ENCODE measurements at places on chromosomes 4 and X.

- no peak for DNase-seq
Observed at GRCh38 chr4:119027811-119028210, 107.8 kb upstream of the MYOZ2 start.

DNA sequence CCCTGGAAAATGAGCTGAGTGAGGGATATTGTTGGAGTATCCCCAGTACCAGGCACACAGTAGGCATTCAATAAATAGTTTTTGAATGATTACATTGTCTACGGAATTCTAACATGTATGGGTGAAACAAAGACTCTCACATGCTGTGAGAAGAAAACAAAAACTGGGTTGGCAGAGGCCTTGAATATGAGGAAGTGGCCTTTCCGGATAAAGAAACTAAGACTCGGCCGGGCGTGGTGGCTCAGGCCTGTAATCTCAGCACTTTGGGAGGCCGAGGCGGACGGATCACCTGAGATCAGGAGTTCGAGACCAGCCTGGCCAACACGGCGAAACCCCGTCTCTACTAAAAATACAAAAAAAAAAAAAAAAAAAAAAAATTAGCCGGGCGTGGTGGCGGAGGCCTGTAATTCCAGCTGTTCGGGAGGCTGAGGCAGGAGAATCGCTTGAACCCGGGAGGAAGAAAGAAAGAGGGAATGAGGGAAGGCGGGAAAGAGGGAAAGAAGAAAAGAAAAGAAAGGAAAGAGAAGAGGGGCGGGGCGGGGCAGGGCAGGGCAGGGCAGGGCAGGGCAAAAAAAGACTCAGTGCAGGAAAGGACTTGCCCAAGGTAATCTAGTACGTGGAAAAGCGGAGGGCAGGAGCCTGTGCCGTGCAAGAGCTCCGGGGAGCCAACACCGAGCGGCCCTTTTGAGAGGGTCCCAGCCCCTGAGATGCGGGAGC lies 689 bp upstream of the TMA16 start:
- no peak for DNase-seq

- DNase-seq = no peak
Observed at GRCh38 chr4:119933606-119934005, 133.0 kb downstream of the MAD2L1 start.

DNA sequence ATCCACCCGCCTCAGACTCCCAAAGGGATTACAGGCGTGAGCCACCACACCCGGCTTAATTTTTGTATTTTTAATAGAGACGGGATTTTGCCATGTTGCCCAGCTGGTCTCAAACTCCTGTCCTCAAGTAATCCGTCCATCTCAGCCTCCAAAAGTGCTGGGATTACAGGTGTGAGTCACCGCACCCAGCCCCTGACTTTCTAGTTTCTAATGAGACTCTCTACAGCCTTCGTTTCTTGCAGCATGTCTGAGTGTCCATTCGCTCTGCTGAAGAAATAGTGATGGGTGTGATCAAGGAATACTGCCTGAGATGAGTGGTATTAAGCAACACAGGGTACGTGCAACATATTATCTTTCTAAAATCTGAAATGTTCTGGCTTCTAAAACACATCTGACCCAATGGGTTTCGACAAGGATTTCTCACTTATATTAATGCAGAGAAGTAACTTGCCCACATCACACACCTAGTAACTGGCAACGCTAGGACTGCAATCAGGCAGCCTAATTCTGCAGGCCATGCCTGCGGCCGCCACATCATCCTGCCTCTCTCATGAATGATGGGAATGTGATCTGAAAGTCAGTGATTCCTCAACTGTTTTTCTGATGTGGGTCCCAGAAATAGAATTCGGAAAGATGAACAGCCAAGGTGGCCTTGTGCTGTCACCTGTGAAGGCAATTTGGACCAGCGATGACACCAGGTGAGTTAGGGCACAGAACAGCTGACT lies 74.3 kb downstream of the RBM47 start:
- no peak for DNase-seq

DNA sequence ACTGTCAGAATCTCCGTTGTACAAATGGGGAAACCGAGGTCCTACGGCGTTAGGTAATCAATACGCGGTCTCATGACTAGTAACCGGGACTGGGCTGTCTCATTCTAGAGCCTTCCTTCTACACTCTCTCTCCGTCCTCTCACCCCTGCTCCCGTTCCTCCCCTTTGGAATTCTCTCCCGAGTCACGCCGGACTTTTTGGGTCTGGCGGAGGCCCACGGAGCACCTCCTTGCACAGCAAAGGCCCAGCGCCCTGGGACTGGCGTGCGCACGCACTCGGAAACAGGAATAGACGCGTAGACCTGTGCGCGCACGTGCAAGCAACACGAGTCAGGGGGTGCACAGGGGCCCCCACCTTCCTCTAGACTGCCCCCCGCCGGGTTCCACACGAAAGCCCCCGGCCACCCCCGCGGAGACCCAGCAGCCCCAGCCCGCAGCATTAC lies 361 bp downstream of the QDPR start:
- DNase-seq = peak; percentile 41

DNA sequence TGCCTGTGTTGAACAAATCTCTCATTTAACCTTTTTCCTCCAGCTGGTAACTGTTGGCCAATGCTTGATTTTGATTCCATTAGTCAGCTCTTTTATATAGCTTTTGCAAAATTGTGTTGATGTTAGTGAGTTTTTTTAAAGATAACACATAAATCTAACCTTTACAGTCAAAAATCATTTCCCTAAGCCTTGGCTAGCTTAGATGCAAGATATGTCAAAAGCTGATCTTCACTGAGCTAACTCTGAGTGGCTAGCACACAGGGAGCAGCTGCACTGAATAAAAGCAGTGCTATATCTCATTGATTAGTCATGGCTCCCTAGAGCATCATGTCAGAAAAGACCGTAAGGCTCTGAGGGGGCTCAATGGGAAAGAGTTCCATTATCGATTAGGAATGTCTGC lies 78.7 kb downstream of the PPARGC1A start:
- DNase-seq = no peak

DNA sequence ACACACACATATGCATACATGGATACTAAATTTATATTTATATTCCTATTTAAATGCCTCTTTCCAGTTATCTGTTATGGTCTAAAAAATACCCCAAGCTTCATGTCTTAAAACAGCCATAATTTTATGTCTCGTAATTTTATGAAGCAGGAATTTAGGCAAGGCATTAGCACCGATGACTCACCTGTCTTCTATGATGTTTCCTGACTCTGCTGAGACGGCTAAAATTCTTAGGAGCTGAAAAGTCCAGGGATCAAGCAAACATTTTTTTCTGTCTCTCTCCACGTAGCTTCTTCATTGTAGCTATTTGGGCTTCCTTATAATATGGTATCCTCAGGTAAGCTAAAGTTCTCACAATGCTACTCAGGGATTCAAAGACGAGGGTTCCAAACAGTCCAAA lies 930.3 kb downstream of the STIM2 start:
- DNase-seq = no peak

GRCh38 chr4:139245590-139245989 lies 34.4 kb downstream of the MGARP start:
- peak; percentile 19 for DNase-seq

DNA sequence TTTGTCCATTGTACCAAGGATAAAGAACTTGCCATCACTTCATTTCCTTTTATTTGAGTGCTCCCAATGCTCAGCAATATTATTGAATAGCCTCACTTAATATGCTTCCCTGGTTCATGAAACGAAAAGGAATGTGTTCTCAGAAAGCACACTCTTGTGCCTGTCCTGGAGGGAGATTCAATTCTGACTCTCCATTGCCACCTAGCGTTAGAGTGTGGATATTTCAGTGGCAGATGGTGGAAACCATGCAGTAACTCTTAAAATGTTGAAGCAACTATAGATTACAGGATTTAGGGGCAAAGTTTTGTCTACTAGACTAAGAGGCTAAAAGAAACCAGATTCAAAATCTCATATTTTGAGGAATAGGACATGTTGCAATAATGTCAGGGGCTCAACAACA lies 36.0 kb downstream of the GAB3 start:
- DNase-seq = peak; percentile 43

- DNase-seq = peak; percentile 46
Observed at GRCh38 chrX:124388562-124388961, 42.2 kb downstream of the SH2D1A start.

GRCh38 chr4:85823295-85823694 lies 348.3 kb downstream of the ARHGAP24 start:
- DNase-seq = no peak

GRCh38 chr4:86256086-86256485 lies 103.8 kb downstream of the MAPK10 start:
- no peak for DNase-seq

- peak; percentile 54 for DNase-seq
Observed at GRCh38 chr4:109826719-109827118, 1.1 kb upstream of the RRH start.

- DNase-seq = no peak
Observed at GRCh38 chrX:54447461-54447860, 7.3 kb downstream of the TSR2 start.

- DNase-seq = no peak
Observed at GRCh38 chr4:117874216-117874615, 160.1 kb upstream of the NDST3 start.

Measured in umbilical cord (tissue), 2 donors.